ENCODE measurements at places on chromosomes 6 and 20.

GRCh38 chr20:46749147-46749546, 39.7 kb downstream of the SLC2A10 start:
- DNase-seq, result no peak

GRCh38 chr20:48538856-48539255, 288.9 kb downstream of the PREX1 start:
- DNase-seq, result no peak

DNA sequence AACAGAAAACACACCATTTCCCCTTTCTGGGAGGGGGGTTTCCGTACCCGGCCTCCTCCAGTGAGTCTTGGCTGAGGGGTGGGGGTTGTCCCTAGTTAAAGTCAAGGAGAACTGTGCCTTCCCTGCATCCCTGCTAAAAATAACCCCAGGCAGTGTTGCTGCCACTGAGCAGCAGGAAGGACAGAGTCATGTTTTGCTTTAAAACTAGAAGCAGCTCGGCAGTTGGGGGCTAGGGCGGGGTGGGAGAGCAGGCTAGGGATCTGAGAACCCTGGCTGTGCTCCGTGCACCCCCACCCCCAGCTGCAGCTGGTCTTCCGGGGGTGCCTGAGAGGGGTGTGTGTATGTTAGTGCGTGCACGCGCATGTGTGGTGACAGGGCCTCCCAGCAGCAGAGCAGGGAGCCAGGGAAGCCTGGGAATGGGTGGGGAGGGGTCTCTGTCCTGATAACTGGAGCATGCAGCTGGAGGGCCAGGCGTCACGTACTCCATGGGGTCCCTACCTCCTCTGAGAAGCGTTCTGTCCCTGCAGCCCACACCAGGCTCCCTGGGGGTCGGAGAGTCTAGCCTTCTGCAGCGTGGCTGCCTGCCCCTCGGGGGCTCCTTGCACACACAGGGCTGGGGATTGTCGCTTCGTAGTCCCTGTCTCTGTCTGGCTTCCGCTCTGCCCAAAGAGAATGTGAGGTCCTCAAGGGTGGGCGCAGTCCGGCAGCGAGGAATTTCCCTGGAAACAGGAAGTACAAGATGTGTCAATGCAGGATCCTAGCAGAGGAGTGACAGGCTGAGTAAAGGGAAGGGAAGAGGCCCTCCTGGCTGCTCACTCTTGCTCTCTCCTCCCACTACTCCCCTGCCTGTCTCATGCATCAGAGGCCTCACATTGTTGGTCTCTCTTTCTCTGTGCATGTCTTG, 16.8 kb upstream of the ARMC12 start:
- peak; percentile 78 for DNase-seq

DNA sequence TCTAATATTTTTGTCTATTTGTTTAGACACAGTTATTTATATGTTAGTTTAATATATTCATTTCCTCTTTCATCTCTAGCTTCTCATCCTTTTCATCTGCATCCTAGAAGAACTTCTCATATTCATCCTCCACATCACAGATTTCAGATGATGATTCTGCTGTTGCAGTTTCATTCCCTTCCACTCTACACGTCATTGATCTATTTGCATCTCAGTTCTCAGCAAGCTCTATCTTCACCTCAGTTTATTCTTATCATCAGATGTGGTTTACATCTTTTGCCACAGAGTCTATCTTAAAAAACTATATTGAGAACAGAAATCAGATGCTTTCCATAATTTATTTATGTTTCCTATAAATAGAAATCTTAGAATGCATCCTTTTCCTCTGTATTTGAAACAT, 13.3 kb downstream of the SLC2A12 start:
- no peak for DNase-seq

GRCh38 chr20:4912380-4913142, 88.7 kb downstream of the SLC23A2 start:
- no peak for DNase-seq

Measured in right kidney (tissue), 9 donors.